ENCODE measurements at places on chromosomes 7 and 10. TPM values are rescaled to one million over a fixed set of nuclear protein-coding genes. Genes with fewer than 3 reads are reported as not detected.

Gene PIP
- not detected for total RNA-seq

Gene TMEM254
- 13.5 TPM for total RNA-seq

Gene ZNF789
- total RNA-seq, result 5.4 TPM

Gene AMPH
- total RNA-seq, result 0.42 TPM

Gene C10orf67
- not detected for total RNA-seq

Gene ELMO1
- total RNA-seq, result 12.1 TPM

- no peak for DNase-seq
These were observed 40.0 kb downstream of the FGFR2 start for GRCh38 chr10:121558238-121558637.

DNA sequence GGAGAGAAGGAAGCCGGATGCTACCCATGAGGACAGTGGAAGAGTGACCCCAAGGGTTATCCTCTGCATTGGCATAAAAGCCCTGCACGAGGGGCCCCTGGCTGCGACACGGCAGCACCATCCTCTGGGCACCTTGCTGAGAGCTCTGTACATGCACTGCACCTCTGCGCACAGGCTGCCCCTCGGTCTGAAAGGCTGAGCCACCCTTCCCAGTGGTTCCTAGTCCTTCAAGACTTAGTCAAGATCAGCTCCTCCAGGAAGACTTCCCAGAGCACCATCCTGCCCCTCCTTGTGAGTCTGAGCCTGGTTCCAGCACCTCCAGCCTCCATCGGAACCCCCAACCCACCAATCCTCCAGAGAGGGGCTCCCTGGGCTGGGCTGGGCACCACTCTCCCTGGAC, 37.9 kb upstream of the CNPY1 start:
- DNase-seq, result no peak

- DNase-seq, result no peak
These were observed 87.2 kb downstream of the KCNMA1 start for GRCh38 chr10:77550378-77550777.

DNA sequence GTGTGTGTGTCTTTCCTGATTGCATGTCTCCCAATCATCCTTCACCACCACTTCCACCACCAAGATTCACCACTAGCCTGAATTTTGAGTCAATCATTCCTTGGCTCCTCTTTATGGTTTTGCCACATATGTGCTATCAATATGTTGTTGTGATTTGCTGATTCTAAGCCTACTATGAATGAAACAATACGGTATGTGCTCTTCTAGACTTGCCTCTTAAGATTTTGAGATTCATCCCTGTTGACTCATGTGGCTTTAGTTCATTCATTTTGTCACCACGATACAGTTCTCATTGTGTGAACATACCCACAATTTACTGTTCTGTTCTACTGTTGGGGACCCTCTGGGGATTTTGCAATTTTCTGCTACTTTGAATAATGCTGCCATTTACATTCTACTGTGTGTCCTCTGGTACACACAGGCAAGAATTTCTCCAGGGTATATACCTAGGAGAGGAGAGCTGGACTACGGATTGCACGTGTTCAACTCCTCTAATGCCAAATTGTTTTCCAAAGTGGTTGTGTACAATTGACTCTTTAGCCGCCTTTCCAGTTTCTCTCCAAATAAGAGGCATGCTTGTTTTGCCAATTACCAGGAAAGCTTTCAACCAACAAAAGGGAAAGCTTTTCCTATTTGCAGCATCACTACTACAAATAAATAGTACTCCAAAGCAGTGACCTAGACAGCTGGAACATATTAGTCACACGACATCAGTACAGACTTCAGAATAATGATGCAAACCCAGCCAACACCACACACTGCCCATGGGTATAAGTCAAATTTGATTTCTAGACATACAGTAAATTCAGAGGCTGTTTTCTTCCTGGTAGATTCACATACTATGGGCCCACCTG, 30.0 kb downstream of the SGMS1 start:
- no peak for DNase-seq

- DNase-seq, result no peak
These were observed 285.2 kb downstream of the DNAJB6 start for GRCh38 chr7:157622000-157622399.

GRCh38 chr7:74615933-74616780, 41.4 kb upstream of the GTF2I start:
- DNase-seq, result no peak

DNA sequence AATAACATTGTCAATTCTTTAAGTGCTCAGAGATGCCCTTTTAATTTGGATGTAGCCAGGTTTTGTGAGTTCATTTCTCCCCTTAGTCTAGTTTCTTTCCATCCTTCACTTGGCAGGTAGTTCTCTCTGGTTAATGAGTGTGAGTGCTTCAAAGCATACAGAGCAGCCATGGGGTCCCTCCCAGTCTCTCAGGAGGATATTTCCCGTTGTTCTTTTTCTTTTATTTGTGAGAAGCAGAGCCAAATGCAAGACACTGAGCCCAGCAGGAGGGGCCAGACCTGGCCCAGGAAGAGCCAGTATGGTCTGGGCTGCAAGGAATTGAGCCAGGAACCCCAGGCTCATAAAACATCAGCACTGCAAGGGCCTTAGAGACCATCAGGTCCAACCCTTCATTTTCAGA, 52.4 kb downstream of the PLCE1 start:
- no peak for DNase-seq

- no peak for DNase-seq
These were observed 550.0 kb downstream of the REEP3 start for GRCh38 chr10:64071218-64071617.

- no peak for DNase-seq
These were observed 67.3 kb downstream of the EPDR1 start for GRCh38 chr7:37987732-37988131.

DNA sequence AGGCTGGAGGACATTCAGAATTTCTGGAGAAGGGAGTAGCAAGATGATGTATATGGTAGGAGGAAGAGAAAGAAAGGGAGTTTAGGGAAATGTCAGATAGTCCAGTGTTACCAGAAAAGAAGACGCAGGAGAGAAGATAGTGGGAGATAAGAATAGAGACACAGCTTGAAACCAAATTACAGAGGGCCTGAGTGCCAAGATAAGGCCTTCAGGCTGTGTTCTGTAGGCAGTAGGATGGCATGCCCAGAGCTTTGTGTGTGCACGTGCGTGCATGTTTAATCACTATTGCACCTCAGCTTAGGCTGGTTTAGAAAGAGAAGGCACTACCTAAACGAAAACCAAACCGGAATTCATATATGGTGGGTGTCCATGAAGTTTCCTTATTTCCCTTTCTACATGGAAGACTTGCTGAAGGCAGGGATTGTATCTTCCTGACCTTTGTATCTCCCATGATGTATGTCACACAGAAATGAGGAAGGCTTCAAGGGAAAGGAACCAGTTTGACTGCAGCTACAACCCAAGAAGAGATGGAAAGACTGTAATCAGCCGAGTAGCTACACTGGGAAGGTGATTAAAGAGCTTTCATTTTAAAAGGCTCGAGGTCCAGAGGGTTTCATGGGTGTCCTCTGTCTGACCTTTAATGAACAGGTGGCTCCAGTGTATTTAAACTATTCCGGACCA, 35.8 kb upstream of the BHLHA15 start:
- no peak for DNase-seq

DNA sequence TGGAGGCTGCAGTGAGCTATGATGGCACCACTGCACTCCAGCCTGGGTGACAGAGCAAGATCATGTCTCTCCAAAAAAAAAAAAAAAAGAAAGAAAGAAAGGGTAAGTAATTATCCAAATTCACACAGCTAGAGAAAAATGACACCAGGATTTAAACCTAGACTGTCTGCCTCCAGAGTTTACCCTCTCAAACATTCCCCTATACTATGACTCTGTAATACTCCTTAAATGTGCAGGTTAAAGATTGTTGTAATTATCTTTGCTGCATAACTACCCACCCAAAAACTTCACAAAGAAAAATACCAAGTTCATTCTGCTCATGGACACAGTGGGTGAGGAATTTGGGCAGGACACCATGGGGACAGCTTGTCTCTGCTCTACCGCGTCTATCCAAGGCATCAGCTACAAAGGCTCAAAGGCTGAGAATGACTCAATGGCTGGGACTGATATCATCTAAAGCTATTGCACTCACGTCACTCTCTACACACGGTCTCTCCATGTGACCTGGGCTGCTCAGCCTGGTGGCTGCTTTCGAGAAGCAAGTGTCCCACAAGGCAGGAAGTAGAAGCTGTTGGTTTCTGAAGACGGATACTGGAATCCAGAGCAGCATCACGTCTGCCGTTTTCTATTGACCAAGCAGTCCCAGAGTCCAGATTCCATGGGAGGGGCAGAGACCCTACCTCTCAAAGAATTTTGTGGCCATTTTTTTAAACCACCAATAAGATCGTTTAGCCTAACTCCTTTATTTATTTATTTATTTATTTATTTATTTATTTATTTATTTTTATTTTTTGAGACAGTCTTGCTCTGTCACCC, 185.7 kb upstream of the AUTS2 start:
- no peak for DNase-seq

DNA sequence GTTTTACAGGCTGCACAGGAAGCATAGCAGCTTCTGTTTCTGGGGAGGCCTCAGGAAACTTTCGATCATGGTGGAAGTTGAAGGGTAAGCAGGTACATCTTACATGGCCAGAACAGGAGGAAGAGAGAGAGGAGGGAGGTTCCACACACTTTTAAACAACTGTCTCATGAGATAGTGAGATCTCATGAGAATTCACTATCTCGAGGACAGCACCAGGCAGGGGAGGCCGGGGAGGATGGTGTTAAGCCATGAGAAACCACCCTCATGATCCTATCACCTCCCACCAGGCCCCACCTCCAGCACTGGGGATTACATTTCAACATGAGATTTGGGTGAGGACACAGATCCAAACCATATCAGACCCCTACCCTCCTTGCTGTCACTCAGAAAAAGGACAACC, 23.7 kb downstream of the ZNF503 start:
- no peak for DNase-seq

DNA sequence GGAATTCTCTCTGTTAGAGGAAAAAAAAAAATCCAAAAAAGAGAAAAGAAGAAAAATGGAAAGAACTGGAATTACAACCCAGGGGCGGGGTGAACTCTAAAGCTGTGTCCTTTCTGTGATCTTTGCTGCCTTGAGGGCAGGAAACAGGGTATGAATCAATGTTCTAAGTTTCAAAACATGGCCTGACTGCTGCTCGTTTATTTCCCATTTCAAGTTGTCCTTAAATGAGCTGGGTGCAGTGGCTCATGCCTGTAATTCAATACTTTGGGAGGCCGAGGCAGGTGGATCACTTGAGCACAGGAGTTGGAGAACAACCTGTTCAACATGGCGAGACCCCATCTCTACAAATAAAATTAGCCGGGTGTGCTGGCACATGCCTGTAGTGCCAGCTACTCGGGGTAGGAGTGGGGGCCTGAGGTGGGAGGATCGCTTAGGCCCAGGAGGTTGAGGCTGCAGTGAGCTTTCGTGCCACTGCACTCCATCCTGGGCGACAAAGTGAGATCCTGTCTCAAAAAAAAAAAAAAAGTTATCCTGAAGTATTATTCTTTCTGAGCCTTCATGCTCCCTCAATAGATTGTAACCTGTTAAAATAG, 24.7 kb upstream of the TFAM start:
- DNase-seq, result no peak

DNA sequence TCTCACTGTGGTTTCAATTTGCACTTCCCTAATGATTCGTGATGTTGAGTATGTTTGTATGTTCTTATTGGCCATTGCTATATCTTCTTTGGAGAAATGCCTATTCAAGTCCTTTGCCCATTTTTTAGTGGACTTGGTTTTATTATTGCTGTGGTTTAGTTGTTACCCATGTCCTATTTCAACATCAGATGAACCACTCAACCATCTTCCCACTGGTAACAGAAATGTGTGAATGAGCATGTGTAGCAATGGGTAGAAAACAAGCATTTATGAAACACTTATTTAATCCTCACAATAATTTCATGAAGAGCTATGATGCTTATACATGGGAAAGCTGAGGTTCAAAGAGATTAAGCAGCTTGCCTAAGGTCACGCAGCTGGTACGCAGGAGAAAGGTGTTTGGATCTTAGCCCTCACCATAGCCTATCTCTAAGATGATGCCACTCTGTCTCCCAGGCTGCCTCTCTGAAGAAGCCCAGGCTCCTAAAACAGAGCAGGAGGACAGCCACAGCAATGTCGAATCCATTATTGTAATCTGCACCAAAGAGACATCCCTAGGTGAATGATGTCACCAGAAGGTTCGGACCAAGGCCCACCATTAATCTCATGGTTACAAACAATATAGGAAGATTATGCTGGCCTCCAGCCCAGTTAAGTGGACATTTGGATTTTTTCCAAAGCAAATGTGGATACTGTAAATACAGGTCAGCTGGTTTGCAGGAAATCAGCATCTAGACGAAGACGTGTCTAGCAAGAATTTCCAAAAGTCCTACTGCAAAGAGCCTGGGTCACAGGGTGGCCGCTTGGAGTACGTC, 447.6 kb upstream of the ZMIZ1 start:
- DNase-seq, result no peak

DNA sequence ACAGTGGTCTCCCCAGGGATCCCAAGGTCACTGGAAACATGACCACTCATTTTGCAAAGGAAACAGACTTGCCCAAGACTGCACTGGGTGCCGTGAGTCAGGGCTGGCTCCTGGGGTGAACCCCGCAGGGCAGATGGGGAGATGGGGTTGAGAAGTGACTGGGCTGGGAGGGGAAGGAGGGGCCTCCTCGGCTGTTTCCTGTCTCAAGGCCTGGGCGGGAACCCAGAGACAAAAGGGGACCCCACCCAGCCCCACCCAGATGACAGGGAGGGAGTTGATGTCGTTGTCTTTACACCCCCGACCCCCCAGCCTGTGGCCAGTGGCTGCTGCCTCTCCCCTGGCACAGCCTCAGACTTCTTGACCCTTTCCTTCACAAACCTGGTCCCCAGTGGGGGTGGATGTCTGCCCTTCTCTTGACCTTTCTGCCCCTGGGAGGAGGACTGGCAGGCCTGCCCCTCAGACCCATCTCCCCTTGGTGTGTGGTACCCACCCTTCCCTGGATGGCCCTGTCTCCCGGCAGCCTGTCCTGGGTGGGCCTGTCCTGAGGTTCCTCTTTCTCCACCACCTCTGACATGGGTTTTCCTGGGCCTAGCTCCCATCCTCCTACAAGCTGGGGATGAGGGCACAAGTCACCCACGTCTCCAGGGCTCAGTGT, 1.4 kb downstream of the MYO1G start:
- DNase-seq, result no peak

DNA sequence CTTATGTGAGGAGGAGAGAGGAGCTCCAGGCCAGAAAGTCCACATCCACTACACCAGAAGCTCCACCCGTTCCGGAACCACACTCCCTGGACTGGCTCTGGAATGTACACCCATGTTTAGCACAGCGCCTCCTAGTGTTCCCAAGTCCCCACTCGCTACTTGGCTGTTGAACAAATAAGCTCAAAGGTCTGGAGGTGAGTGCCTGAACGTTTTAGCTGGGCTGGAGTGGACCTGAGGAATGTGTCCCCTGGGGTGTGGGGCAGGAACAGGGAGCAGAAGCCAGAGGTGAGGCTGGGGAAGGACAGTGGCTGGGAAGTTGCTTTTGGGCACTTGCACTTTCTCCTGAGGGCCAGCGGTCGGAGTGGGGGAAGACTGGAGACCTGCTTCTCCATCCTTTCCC, 164.1 kb upstream of the CDCA7L start:
- no peak for DNase-seq
